ENCODE measurements at places on chromosomes 4 and X.

DNA sequence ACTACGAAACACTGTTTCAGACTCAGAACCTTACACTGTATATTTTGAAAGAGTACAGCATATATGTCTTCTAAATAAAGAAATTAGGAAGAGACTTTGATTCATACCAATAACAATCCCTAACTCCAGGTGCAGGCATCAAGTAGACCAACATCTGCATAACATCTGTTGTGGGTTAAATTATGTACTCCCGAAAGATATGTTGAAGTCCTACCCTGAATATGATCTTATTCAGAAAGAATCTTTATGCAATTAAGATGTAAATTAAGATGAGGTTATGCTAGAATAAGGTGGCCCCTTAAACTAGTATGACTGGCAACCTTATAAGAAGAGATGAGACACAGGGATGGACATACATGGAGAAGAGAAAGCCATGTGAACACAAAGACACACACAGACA lies 117.9 kb downstream of the INPP4B start:
- DNase-seq = no peak

DNA sequence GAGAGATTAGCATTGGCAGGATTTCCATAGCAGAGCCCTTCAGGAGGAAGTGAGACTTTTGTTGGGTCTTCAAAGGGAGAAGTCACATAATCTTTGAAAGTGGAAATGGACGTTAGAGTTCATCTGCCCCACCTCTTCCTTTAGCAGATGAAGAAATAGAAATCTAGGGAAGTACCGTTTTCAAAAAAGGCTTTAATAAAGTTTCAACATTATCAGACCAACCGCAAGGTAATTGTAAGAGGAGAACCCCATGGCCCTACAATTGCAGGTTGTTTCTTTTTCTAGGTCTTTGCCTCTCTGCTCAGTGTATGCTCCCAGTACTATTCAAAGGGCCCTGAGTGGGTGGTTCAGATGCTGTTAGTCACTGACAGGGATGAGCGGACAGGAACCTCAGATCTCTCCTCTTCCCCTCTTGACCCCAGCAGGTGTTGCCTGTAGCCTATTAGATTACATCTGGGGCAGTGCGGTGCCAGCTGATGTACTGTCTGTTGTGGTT lies 48.6 kb upstream of the AP1S2 start:
- DNase-seq = no peak

GRCh38 chrX:154751203-154751668 lies 359 bp upstream of the GAB3 start:
- no peak for DNase-seq

DNA sequence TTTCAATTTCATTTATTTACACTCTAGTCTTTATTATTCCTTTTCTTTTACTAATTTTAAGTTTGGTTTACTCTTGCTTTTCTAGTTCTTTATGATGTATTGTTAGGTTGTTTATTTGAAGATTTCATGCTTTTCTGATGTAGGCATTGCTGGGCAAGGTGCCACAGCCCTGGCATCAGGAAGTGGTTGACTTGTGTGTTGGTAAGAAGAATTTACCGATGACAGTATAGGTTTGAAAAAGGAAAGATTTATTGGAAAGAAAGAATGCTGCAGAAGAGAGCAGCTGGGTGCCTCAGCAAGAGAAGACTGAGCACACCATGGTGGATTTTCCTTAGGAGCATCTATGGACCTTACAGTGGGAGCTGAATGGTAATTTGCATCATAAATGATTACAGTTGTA lies 153.2 kb downstream of the KLF8 start:
- DNase-seq = no peak

DNA sequence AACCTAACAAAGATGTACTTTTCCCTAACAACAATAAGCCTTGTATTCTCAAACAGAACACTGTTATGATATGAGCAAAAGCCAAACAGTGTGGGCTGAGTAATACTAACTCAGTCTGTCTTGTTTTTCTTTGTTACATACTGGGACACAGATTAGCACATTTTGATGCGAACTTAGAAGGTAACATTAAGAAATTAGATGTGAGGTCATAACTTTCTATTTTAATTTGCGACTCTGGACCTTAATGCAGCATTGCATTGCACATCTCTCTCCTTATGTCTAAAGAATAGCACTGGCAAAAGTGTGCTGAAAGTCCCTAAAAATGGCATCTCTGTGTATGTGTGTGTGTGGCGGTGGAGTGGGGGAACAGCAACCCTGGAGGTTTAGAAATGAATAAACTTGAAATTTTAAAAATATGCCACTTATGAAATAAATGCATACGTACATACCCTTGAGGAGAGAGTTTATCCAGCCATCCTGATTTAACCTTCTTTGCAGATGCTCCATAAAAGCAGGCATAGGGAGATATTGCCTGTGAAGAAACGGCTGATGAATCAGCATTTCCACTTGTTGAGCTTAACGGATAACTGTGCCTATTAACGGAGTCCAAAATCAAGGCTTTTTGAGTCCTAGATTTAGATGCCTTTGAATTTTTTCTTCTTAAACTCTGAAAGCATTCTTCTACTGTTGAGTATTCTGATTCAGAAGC lies 34.2 kb downstream of the ARAP2 start:
- DNase-seq = no peak

DNA sequence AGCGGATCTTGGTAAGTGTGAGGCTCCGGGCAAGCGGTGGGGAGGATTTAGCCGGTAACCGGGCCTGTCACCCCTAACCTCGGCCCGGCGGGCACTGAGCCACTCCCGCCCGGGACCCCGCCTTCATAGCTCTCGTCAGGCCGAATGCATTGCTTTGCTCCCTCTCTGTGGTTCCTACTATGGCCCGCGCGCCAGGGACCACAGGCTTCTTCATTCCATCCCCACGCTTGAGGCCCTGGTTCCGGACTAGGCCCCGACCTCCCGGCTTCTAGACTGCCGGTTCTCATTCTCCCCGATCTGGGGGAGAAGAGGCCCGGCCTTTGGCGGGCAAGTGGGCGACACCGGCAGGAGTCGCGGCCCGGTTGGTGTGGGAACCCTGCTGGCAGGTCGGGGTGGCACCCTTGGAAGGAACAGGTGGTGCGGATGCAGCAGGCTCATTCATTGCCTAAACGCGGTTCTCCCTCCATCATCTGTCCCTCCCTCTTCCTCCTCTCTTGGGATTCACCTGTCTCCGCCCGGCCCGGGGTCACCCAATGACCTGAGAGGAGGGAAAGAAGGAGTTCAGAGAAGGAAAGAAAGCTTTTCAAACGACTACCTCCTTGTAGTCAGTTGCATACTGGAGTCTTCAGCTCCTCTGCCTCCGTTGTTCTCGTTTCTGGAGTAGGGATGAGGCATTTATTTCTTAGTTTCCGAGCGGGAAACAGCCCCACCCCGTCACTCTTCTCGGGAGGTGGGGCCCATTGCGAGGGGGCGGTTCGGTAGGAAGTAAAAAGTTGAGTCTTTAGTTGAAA lies at the start of gene NDUFC1:
Gene NDUFC1, minus strand, starts transcription at position 657 of the 791 bp plus-strand sequence. CDS start 6,679 bp downstream, outside the sequence.
- peak; percentile 24 for DNase-seq

GRCh38 chrX:154372612-154373022 lies 1.8 kb downstream of the FLNA start:
- DNase-seq = no peak

- peak; percentile 7 for DNase-seq
Measured at GRCh38 chrX:5829469-5829868, 399.2 kb downstream of the NLGN4X start.

GRCh38 chrX:18676470-18676869 lies 4.6 kb upstream of the RS1 start:
- DNase-seq = peak; percentile 59

DNA sequence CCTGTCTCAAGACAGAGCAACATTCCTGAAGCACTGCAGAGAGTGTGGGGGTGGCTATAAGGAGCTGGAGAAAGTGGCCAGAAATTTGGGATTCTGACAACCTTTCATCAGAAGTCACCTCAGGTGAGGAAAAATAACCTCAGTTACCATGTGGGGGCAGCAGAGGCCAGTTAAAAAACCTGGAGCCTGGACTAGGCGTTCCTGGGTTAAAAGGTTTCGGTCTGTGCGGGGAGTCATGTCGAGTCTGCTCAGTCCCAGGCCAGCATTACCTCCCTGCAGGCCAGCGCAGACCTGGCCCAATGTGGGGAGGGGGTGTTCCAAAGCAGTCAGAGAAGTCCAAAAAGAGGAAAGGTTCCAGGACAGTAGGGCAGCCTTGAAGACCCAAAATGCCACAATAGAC lies 10.9 kb upstream of the NALF2 start:
- DNase-seq = peak; percentile 50

GRCh38 chr4:116480546-116480945 lies 604.8 kb downstream of the TRAM1L1 start:
- no peak for DNase-seq

DNA sequence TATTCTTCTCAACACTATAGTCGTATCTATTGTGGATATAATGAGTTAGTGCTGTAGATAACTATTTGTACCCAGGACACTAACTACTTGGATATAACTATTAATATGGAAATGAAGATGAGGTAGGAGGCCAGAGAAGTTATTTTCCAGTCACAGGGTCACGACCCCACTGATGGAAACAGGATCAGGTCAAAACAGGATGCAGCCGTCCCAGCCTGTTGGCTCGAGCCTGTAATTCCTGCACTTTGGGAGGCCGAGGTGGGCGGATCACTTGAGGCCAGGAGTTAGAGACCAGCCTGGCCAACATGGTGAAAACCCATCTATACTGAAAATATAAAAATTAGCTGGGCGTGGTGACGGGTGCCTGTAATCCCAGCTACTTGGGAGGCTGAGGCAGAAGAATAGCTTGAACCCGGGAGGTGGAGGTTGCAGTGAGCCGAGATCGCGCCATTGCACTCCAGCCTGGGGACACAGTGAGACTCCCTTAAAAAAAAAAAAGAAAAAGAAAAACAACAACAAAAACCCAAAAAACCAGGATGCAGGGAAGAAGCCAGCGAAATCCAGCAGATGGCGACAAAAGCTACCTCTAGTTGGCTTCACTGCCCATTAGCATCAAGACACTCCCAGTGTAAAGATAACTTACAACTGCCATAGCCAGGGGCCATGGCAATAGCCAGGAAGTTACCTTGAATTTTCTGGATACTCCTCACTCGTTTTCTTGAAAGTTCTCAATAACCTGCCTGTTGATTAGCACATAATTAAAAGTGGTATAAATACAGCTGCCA lies 37.9 kb upstream of the NKAP start:
- DNase-seq = peak; percentile 14

DNA sequence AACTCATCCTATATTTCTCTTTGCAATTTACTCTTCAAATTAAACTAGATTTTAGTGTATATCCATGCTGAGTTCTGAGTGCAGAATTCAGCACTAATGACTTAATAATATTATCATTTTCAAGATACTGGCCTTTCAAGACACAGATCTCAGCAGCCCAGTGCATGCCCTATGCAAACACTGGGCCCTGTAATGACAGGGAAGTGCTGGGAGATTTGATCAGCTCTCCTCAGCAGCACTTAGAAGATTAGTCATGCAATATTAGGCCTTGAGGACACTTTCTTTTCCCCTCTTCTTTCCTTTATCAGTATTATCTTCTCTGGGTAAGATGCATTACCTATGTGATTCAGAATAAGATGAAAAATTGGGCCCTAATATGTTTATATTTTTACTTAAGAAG lies 207.1 kb downstream of the PPP3CA start:
- no peak for DNase-seq

GRCh38 chrX:39677585-39677977 lies 420.2 kb downstream of the BCOR start:
- DNase-seq = no peak

DNA sequence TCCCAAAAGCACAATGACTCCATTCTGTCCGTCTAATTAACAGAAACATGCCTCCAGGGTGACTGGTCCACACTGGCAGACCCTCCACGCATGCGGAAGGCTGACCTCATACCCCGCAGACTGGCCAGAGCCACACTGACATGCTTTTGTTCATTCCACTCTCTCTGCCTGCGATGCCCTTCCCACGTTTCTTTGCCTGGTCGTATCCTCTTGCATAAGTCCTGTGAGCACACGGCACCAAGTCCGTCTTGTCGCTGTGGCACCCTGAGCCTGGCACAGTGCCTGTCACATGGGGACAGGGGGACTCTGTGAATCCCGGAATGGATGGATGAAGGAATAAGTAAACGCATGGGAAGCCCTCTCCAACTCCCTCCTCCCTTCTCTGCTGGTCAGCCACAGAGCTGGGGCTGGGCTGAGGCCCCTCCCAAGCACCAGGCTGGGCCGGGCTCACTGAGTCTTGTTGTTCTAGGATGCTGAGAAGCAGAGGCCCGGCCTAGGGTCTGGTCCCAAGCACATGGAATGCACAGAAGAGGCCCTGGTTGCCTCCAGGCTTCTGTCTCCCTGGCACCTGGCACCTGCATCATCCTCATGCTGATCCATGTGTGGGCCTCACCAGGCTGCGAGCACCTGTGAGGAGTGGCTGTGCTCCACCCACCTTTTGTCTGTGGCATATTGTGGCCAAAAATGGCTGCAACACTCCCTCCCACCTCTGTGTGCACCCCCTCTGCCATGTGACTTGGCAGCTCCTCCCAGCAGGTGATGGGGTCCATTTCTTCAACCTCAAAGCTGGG lies 38.9 kb upstream of the C4orf50 start:
- DNase-seq = no peak

GRCh38 chr4:3827616-3828492 lies 61.7 kb downstream of the ADRA2C start:
- DNase-seq = peak; percentile 84

- no peak for DNase-seq
Measured at GRCh38 chr4:102196221-102196620, 149.1 kb downstream of the SLC39A8 start.

DNA sequence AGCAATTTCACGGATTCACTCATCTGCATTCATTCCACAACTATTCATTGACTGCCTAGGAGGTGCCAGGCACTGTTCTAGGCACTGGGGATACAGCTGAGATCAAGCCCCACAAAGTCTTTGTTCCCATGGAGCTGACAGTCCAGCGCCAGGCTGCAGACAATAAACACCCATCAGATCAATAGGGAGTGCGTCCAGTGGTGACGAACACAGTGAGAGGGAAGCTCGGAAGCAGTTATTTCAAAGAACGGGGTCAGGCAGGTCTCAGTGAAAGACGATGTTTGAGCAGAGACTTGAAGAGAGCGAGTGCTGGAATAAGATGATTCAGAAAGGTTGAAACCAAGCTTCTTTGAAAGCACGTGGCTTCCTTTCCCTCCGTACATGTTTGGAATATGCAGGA lies 167.2 kb downstream of the EVC2 start:
- no peak for DNase-seq

DNA sequence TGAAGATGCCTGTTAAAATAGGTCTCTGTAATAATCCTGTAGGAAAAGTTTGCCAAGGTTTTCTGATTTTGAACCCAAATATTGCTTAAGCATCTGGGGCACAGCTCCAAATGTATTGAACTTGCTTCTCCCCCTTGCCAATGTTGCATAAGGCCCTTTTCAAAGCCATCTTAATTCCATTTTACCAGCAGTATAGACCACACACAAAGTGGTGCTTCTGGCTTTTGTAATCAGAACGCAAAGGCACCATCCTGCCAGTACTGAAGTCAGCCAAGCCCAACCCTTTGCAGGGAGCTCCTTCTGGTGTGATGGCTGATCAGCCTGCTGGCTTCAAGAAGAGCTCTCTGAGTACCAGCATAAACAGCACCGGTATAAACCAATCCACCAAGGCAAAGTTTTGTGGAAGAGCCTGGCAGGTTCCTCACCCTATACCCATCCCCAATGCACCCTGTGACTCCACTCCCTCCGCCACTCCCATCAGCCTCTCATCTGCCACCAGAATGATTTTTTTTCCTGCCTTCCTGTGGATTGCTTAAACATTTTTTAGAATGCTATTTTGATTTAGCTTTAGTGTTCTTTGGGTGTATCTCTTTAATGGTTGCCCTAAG lies 39.2 kb upstream of the USP9X start:
- DNase-seq = no peak

Measured in NCI-H1092 (cell line).